ENCODE measurements at places on chromosomes 3 and 15.

- no peak for DNase-seq
These were observed 97.3 kb downstream of the CORO2B start for GRCh38 chr15:68676011-68676605.

GRCh38 chr3:56894881-56895431, 93.2 kb upstream of the ARHGEF3 start:
- DNase-seq: no peak

DNA sequence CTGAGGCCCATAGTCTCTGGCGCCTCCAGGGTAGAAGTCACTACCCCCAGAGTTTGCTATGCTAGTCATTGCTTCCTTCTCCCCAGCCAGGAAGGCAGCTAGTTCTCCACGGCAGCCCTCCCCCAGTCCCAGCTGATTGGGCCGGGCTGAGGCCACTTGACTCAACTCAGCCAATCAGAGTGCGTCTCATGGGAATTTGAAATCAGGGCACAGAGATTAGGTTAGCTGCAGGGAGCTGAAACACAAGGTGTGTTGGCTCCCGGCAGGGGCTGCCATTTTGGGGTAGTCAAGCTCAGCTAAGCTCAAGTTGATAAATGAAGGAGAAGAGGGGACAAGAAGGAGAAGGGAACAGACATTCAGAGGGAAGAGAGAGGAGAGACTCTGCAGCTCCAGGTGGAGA, 32.8 kb downstream of the LINGO1 start:
- DNase-seq: no peak

DNA sequence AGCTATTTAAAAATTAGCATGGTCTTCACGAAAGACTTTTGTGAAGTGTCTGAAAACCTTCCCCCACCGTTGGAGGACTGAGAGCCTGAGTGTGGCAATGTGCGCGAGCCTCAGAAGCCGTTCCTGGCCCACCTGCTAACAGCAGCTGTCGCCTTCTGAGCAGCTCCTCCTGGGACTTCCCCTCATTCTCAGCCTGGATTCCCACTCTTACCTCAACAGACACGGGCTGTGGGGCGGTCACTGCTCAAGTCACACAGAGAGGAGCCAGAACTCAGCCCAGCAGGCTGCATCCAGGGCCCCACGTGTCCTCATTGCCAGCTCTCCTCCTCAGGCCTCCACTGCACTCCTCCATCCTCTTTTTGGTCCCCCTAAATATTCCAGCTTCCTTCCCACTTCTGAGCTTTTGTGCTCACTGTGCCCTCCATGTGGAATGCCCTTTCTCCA, 7.8 kb downstream of the DNASE1L3 start:
- no peak for DNase-seq

DNA sequence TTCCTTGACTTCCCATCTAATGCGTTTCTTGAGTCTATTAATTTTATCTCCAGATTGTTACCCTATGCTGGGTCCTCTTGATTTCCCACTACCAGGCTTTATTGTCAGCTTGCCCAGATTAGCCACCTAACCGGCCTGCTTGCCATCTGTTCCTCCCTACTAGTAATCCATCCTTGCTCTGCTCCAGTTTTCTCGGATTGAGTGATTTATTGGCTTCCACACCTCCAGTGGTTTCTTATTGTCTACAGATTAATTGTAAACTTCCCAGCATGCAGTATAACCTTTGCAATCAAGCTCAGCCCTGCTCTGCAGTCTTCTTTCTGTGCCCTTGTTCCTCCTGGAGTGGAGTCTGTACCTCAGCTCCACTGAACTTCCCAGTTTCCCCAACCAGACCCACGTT, 63.4 kb downstream of the ARHGEF26 start:
- no peak for DNase-seq

- DNase-seq: no peak
These were observed 61.2 kb downstream of the ITGA11 start for GRCh38 chr15:68370768-68371151.

DNA sequence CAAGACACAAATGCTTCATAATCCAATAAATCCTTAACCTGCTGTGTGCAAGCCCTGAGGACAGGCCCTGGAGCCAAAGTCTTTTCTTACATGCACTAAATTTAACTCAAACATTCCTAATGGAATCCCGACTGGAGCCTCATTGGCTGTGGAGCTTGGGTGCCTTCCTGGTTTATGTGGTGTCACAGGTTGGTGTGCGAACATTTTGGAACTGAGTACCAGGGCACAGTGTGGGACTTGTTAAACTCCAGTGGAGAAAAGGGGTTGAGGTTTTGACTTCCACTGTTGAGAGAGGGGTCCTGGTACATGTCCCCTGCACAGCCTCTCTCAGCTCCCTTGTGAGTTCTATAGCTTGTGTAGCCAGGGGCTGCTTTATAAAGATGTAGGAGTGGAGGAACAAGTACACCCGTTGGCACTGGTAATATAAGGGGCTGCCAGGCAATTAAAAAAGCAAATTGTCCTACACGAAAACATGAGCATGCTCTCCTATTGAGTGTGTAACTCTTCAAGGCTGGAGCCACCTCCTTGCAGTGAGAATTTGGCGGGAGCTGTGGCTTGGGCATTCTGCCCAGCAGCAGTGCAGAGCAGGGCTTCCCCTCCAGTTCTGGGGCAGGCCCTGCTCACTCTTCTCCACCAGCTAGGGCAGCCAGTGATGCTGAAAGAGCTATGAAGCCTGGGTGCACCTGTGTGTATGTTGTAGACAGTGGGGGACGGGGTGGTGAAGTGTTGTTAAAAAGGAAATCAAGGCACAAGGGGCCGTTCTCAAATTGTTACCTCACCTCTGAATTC, 218.1 kb downstream of the CLSTN2 start:
- DNase-seq: no peak

DNA sequence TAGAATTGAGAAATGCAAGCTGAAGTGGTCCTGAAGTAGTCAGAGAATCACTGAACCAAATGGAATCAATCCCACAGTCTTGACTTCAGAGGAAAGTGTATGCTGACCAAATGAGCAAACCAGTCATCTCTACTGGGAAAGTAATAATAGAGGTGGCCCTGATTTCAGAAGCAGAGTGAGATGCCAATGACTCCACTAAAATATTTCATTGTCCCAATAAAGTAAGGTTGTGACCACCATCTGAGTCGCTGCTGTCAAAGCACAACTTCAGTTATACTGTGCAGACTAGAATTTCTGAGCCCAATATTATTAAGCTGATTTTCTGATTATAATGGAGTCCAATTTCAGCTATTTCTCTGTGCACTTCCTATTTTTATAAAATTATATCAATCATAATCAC, 334.4 kb upstream of the THBS1 start:
- DNase-seq: no peak

All from stimulated activated CD4-positive, alpha-beta T cell treated with anti-CD3 and anti-CD28 coated beads, Interleukin-1b, Interleukin-23, amount 100 ng/mL, for 1 hour (primary cell).